ENCODE measurements at places on chromosomes 4 and X.

DNA sequence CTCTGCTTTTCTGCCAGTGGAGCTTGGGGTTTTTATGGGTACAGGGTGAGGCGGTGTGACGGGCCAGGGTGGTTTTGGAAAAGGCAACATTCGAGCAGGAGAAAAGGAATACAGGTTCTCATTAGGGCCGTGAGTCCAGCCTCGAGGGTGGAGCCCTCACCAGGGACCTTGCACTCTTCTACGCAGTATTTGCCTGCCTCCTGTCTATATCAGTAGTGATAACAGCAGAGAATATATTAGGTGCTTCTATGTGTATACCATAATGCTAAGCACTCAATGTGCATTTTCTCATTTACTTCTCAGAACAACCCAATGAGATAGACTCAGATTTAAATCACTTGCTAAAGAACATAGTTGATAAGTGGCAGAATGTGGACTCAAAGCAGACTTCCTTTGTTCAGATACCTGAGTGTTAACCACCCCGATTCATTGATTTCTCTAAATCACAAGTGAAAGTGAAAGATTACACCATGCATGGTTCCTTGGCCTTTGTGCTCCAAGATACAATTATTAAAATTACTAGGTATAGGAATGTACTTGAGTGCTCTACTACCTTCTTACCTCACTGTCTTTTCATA is 403.9 kb downstream of the PCDH7 start:
- DNase-seq: no peak

GRCh38 chrX:7334253-7334935 is 186.4 kb upstream of the PUDP start:
- no peak for DNase-seq

GRCh38 chrX:38986586-38986985 is 185.3 kb downstream of the MID1IP1 start:
- no peak for DNase-seq

GRCh38 chrX:2383735-2384134 is 117.0 kb downstream of the DHRSX start:
- DNase-seq: no peak

DNA sequence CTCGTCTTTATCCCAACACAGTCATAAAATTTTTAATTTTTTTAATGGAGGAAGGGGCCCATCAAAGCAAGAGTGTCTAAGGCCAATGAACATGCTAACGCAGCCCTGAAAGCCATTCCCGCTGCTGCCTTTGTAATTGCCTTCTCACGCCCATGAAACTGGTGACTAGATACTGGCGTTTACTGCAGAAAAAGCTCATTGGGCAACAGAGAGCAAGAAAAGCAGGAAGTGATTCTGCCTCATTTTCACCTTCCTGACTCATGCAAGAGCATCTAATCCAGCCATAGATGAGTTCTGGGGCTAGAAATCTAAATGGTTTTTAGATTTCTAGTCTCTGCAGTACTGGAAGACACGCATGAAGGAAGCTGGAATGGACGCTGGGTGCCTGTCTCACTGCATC is 72.5 kb downstream of the ANXA3 start:
- DNase-seq: no peak

DNA sequence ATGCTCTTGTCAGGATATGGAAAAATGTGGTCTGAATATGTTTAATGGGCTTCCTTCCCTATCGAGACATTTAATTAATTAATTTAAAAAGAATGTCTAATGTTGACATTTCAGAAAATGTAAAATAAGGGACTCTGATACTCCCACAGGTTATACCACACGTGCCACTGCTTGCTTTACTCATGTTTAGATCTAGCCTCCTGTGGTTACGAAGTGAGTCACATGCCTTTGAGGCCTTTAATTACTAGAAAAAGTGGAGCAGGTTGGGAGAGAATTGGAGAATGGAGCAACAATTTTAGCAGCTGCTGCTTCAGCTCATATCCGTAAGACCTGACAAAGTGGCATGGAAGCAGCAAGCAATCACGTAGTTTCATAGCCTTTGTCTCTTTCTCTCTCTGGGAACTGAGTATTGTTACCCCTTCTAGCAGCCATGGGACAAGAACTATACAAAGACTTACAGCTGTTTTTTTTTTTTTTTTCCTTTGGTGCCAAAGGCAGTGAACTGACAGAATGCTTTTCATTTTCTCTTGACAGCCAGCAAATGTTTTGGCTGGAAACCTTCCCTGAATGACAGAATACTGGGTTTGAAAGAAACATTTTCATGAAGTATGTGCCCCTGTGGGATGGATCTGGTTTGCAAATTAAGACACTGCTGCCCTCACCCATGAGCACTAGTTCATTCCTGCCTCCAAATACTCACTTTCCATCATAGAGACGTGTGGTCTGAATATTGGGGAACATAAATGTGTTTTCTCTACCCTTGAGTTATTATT is 355.1 kb upstream of the PABPC5 start:
- DNase-seq: no peak

DNA sequence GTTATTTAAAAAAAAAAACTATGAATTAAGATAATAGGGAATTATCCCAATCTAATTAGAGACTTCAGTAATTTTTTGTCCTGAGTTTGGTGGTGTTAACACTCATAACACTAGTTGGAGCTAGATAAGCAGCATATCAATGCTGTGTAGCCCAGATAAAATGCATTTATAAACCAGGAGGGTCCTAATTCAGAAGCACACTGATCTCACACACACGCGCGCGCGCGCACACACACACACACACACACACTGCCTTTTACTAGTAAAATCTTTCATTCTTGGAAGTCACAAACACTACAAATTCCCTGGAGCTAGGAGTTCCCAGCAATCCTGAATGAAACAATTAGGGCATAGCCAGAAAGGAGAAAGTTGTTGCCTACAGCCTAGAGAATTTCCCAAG is 3.2 kb downstream of the UNC5C start:
- DNase-seq: no peak
